ENCODE measurements at places on chromosomes 11 and 22.
A peak's percentile ranks its signal among the peaks of the same experiment; 100 is the strongest.

GRCh38 chr11:119520966-119521365 is 98.0 kb upstream of the THY1 start:
- no peak for DNase-seq

DNA sequence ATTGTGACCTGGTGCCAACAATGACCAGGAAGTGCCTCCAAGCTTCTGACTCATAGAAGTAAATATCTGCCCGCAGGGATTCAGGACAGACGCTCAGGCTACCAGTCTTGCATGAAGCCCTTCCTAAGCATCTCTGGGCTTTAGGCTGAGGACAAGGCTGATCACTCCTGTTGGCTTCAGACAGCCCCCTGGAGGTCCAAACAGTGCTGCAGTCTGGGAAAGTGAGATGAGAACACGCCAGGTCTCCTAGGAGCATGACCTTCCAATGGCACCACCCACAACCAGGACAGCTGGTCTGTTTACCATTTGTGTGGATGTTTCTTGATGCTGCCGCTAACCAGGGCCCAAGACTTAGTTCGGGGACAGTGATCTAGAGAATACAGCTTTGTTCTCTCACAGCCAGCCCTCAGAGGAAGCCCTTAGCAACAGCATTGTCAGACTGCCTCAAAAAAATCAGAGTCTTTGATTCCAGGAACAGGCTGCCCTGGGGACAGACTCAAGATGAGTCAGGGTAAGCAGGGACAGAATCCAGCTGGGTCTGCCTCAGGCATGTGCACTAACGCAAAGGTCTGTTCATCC is 111.2 kb downstream of the ZNF280B start:
- no peak for DNase-seq

DNA sequence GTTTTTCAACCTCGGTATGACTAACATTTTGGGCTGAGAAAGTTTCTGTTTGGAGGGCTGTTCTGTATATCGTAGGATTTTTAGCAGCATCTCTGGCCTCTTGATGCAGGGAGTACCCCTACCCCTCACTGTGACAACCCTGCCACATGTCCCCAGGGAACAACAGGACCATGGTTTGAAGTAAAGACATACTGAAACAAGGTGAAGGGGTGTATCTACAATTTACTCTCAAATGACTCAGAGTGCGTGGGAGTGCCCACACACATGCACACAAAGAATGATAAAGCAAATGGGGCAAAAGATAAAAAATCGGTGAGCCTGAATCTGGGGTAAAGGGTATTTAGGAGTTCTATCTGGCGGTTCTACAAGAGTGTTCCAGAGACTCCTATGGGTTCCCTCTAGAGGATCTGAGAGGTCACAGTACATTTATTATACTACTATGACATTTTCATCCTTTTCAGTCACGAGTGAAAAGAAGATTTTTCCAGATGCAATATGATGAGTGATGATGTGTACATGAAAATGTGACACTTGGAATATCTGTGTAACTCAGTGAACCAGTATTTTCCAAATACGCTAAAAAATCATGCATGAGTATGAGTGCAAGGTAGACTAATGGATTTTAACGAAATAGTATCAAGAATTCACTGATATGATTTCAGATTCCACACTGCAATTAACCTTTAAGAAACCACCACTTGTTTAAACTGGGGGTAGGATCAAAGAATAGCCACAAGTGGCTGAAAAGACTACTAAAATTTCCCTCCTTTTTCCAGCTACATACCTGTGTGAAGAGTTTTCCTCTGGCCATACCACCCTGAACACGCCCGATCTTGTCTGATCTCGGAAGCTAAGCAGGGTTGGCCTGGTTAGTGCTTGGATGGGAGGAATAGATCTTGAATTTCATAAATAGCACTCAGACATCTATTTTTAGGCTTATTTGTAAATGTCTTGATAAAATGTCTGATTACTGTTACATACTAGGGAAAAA is 56.3 kb upstream of the YPEL1 start:
- no peak for DNase-seq

DNA sequence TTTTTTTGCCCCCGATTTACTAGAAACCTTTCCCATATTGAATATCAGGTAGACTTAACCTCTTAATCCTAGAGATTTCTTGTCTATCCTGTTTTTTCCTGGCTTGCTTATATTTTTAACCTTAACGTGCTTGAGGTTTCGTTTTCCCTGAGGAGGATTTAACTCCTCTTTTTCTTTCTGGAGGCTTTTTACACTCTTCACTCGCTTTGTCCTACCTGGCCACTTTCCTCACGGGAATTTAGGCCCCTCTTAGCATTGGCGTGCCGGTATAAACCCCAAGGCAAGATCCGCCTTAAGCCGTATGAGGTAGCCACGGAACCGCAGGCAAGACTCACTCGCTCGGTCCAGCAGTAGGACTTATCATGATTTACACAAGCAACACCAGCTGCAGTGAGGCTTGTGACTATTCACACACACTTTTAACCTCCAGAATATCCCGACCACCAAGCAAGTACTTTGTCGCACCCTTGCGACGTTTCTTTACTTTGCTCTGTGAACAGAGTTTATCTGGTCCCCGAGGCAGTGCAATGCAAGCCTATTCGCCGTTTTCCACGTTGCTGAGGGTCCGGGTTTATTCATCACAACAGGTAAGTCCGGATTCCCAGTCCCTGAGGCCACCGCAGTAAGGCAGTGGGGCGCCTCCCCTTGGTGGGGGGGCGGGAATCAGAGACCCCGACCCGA is 20.6 kb upstream of the ALDH3B2 start:
- no peak for DNase-seq

- DNase-seq: no peak
These were observed 68.2 kb upstream of the SESN3 start for GRCh38 chr11:95299078-95299679.

DNA sequence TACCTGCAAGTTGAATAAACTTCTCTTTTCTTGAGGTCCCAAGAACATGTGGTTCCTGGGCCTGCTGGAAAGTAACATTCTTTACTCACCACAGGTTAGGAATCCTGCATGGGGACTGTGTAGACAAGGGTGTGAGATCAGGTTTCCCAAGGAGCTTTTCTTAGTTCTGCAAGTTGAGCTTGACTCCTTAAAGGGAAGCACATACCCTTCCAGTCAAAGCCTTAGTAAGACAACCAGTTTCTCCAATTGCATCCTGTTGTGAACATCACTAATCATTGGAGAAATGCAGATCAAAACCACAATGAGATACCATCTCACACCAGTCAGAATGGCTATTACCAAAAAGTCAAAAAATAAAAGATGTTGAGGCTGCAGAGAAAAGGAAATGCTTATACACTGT is 48.3 kb upstream of the PAK1 start:
- no peak for DNase-seq

DNA sequence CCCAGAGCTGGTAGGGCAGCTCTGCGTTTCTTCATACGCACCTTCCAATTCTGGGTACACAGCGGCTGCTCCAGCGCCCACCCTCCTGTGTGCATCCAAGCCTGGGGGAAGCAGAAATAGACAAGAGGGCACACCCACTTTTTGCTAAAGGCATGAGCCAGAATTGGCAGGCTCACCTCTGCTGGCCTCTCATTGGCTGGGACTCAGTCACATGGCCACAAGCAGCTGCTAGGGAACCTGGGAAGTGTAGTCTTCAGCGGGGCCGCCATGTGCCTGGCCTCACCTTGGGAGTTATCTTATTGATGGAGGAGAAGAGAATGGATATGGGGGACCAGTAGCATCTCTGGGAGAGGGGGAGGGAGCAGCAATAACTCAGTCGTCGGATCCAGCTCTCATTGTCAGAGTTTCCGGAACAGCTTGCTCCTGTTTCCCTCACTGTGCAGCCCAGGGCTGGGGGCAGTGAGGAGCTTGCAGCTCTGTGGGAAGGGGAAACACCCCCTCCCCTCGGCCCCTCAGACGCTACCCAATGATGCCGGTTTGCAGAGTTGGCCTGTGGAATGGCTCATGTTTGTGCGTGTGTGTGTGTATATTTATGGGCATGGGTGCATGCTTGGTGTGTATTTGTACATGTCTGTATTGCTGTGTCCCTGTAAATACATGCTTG is 11.8 kb upstream of the MIEF1 start:
- peak; percentile 90 for DNase-seq

DNA sequence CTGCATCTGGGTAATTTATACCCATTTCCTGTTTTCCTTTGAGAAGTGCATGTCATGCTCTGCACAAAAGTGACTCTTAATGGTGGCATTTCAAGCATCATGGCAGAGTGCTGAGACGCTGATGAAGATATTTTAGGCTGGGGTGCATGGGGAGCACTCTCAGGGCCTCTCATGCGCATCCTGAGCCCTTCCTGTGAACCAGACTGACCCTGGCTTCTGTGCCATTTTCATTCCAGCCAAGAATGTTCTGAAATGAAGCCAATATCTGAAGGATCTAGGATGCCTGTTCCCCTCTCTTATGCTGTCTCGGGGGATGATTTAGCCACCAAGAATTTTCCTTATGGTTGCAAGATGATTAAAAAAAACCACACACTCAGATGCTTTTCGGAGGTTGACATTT is 61.5 kb downstream of the MIAT start:
- DNase-seq: no peak

- no peak for DNase-seq
These were observed 3.5 kb downstream of the HTR3B start for GRCh38 chr11:113908098-113908497.
